ENCODE measurements at places on chromosomes 3 and 15. TPM values are rescaled to one million over a fixed set of nuclear protein-coding genes. Genes with fewer than 3 reads are reported as not detected.
A peak's percentile ranks its signal among the peaks of the same experiment; 100 is the strongest.

The TGM5 gene
- 1.2 TPM for total RNA-seq

The MEX3B gene
- total RNA-seq, result 2.9 TPM

The ASB14 gene
- 1.7 TPM for total RNA-seq

The PIK3CA gene
- 17.4 TPM for total RNA-seq

The GRAMD1C gene
- total RNA-seq, result 0.56 TPM

The EOMES gene
- not detected for total RNA-seq

The CKMT1A gene
- 8.0 TPM for total RNA-seq

The GPR27 gene
- total RNA-seq, result 5.8 TPM

The CCRL2 gene
- 3.6 TPM for total RNA-seq

- no peak for DNase-seq
These were observed 41.2 kb downstream of the SLC2A2 start for GRCh38 chr3:170985304-170985703.

GRCh38 chr15:71807691-71808091, 2.7 kb upstream of the NR2E3 start:
- DNase-seq, result no peak

DNA sequence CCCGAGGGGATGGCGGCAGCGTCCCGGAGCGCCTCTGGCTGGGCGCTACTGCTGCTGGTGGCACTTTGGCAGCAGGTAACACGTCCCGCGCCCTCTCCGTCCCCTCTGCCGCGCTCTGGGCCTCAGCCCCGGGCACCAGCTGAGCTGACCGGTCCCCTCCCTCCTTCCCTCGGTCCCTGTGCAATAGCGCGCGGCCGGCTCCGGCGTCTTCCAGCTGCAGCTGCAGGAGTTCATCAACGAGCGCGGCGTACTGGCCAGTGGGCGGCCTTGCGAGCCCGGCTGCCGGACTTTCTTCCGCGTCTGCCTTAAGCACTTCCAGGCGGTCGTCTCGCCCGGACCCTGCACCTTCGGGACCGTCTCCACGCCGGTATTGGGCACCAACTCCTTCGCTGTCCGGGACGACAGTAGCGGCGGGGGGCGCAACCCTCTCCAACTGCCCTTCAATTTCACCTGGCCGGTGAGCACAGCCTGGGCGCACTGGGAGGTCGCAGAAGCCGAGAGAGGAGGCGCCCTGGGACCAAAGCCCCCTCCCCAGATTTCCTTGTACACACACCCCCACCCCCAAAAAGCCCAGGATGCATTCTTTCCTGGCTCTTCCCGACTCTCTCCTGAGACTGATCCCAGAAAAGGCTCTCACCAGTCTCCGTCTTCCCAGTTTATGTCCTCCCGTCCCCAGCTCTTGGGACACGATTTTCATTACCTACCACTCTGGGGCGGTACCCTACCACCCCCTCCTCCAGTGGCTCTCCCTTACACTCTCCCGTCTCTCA, 705 bp downstream of the DLL4 start:
- peak; percentile 81 for DNase-seq

- no peak for DNase-seq
These were observed 154.4 kb downstream of the TUSC7 start for GRCh38 chr3:116863822-116864589.

- DNase-seq, result no peak
These were observed 2.4 kb downstream of the HYAL3 start for GRCh38 chr3:50296721-50297383.

DNA sequence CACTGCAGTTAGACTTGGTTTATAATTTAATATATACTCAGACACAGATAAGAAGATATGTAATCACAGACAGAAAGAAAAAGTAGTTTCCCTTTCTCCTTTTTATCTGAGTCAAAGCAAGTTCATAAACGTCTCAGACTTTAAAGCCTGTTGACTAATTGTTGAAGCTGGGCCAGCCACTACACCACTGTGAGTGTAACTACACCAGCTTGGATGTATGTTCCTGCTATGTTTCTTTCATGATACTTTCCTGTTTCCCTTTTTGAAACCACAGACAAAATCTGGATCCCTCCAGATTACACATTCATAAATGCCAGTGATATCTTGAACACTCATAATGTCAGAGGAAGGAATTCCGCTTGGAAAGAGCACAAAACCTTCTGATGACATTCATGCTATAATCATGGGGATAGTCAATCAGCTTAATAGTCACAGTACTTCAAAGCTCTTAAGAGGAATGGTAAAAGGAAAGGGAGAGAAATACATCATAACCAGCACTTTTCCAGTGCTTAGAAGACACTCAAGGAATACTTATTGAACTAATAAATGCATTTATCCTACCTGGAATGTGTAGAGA, 32.0 kb downstream of the KCNMB2 start:
- no peak for DNase-seq

DNA sequence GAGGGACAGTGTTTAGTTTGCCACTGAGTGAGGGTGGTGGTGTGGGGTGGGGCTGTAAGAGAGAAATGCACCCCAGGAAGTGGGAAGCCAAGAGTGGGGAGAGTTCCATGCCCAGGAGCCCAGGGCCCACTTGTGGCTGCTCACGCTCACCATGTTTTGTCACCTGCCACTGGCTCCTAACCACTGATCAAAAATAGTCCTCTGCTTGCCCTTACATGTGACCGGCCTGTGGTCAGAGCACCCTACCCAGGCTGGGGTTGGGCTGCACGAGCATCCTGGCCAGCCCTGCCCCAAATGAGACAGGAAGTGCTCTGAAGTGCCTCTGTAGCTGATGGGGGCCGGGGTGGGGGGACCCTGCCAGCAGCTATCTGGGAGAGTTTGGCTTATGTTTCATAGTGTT, 216.3 kb downstream of the RPLP1 start:
- no peak for DNase-seq

GRCh38 chr15:77540312-77541060, 92.2 kb downstream of the LINGO1 start:
- DNase-seq, result peak; percentile 16

DNA sequence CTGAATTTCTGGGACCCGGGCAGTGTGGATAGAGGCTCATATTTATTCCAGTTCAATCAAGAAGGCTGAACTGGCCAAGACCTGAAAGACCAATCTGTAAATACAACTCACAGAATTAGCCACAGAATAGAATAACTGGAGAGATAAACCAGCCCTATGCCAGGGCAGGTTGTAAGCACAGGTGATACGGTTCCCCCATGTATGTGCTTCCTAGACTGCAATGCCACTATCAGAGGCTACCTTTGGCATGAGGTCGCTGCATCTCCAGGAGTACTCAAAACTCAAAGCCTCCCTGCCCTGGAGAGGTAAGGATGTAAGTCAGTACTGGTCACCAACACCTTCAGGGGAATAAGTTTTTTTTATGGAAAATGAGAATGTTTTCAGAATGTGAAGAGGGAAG, 235.5 kb downstream of the NR1D2 start:
- no peak for DNase-seq

DNA sequence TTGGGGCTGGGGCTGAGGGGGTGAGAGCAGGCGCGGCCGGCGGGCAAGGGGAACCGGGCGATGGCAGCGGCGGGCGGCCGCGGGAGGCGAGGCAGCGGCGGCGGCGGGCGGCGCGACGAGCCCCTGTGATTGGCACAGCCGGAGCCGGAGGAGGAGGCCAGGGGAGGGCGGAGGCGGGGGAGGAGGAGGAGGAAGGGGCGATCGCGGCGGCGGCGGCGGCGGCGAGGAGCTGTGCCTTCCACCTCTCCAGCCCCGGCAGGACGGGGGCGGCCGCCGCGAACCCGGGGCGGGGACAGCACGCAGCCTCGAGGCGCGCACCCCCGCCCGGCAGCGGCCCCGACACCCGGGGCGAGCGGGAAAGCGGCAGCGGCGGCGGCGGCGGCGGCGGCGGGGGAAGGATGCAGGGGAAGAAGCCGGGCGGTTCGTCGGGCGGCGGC, at the start of gene SLCO3A1:
SLCO3A1 (plus strand) TSS at position 198 of the 437 bp plus-strand sequence.
- peak; percentile 89 for DNase-seq

DNA sequence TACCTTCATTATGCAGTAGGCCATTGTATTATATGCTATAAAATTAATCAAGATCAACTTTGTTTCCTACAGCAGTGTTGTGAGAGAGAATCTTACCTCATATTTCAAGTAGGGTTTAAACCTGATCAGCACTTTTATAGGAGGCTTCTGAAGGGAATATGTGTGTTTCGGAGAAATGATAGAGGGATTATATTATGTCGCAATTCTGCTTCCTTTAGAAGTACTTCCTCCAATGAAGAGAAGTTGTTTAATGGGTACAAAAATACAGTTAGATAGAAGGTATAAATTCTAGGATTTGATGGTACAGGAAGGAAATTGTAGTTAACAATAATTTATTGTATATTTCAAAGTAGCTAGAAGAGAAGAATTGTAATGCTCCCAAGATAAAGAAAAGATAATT, 54.9 kb downstream of the NSUN3 start:
- DNase-seq, result no peak

- no peak for DNase-seq
These were observed 9.2 kb upstream of the UBE2E1 start for GRCh38 chr3:23796518-23796917.

DNA sequence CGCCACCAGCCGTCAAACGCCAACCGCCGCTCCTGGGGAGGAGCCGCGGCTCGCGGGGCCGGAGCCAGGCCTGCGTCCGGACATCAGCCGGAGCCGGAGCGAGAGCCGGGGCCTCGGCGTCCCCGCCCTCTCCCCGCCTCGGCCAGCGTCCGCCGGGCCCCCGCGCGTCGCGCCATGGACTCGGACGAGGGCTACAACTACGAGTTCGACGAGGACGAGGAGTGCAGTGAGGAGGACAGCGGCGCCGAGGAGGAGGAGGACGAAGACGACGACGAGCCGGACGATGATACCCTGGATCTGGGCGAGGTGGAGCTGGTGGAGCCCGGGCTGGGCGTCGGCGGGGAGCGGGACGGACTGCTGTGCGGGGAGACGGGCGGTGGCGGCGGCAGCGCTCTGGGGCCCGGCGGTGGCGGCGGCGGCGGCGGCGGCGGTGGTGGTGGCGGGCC, 359 bp downstream of the ARIH1 start:
- peak; percentile 73 for DNase-seq

DNA sequence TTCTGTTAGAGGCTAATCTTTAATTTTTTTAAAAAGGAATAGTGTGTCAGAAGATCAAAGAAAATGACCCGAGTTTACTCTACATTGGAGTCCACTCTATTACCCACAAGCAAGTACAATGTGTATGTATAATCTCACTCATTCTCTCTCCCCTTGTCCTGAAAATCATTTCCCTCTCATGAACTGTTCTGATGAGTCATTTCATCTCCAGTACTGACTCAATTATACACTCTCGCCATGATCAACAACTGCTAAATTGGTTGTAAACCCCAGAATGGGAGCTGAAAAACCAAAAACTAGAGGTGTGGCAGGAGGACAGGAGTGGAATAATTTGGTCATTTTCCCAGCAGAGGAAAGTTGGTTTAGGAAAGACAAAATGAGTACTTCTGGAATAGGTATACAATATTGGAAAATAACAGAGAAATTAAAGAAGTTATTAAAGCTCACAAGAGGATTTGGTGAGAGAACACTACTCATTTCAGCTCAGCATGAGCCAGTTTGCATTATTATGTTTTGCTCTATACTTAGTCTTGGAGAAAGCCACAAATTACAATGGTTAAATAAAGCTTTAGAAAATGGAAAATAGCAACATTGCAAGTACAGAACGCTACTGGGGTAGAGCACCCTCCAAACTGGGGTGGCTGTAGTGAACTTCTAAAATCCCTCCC, 144.3 kb upstream of the PFN2 start:
- no peak for DNase-seq

DNA sequence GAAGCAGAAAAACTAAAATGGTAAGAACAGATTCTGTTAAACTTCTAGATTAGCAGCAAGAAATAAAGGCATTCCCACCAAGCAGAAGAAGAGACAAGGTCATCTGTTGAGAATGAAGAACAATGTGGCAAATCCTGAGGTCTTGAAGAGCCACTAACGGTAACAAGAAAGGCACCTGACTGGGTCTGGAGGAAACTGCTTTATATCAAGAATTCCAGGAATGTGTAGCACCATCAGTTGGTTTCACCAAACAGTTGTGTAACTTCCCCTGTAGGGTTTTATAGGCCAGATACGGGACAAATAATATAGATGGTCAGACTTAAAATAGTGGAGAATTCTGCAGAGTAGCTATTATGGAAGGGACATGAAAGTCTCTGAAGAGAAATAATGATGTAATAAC, 57.3 kb downstream of the ACAP2 start:
- no peak for DNase-seq

- DNase-seq, result no peak
These were observed 435.4 kb upstream of the RGMA start for GRCh38 chr15:93524432-93524831.

- no peak for DNase-seq
These were observed 8.4 kb downstream of the TMOD3 start for GRCh38 chr15:51837792-51838251.

DNA sequence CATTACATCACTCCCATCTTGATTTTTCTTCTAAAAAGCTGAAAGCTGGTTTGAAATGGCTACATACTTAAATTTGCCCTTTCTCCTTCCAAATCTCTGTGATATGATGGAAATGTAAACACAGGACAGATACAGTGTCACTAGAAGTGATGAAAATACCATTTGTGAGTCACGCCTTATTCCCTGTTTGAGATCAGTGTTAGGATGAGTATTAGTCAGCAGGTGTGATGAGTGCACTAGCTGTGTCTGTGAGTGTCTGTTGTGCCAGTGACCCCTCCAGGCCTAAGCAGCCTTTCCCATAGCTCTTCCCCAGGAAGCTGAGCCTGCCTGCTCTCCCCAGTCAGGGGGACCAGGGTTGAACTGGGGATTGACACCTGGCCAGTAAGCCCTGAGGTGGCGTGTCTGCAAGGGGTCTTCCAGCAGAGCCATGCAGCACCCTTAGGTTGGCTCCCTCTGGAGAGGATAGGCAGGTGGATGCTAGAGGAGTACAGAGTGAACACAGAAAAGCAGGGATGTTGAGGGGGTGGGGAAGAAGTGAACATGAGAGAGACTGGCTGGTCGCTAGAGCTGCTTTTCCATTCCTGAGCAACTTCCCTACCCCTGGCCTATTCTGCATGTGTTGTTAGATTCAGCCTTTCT, 92.0 kb downstream of the PDE8A start:
- no peak for DNase-seq

GRCh38 chr3:194745422-194746184, 59.9 kb downstream of the FAM43A start:
- DNase-seq, result no peak

DNA sequence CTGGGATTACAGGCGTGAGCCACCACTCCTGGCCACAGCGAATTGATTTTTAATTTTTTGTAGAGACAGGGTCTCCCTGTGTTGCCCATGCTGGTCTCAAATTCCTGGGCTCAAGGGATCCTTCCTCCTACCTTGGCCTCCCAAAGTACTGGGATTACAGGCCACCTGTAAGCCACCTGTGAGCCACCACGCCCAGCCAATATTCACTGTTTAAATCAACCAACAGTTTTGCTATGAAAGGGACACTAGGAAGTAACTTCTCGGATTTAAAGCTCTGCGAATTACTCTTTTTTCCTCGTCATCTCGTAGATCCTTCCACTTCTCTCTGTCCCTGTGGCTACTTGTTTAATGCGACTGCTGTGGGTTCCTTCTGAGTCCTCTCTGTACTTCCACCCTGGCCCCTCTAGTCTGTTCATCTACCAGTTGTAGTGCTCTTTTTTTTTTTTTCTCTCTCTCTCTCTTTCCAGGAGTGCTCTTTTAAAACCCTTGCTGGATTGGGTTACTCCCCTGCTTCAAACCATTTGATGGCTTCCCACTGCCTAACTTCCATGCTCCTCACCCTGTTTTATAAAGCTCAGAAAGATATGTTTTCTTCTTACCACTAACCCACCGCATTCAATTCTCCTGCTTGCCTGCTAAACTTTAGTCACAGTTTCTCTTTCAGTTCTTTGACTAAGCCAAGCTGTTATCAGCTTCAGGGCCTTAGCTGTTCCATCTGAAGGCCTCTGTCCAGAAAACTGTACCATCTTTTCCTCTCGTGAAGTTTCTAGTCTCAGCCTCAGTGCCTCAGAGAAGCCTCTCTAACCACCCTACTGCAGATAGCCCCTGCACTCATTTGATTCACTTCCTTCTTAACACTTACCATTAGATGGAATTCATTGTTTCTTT, 12.4 kb downstream of the RTF1 start:
- DNase-seq, result no peak
